Stimulated activated CD8-positive, alpha-beta memory T cell treated with anti-CD3 and anti-CD28 coated beads, Interleukin-2, amount 100 ng/mL, for 48 hours (primary cell): ENCODE measurements at places on chromosomes 2 and 18.

DNA sequence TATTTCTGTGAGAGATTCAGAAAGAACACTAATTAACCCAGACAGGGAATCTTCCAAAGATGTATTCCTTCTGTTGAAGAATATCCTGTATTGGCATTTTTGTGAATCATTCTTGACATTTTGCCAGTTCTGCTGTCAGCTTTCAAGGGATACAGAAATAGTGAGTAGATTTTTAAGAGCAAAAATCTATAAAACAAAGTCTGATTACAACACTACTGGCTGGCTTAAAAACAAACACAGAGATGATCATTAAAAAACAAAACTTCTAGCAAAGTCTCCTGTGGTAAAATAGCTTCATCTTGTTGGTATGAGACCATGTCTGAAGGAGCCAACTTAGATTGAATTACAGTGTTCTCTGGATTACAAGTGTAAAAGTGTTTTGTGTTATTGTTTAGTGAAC, 866.3 kb upstream of the KLHL29 start:
- DNase-seq = no peak

- no peak for DNase-seq
These were observed 1293.9 kb upstream of the LRRTM1 start for GRCh38 chr2:81598453-81598852.

GRCh38 chr2:18831916-18832510, 242.6 kb upstream of the NT5C1B start:
- no peak for DNase-seq

GRCh38 chr18:14930076-14930475, 182.1 kb downstream of the ANKRD30B start:
- no peak for DNase-seq

DNA sequence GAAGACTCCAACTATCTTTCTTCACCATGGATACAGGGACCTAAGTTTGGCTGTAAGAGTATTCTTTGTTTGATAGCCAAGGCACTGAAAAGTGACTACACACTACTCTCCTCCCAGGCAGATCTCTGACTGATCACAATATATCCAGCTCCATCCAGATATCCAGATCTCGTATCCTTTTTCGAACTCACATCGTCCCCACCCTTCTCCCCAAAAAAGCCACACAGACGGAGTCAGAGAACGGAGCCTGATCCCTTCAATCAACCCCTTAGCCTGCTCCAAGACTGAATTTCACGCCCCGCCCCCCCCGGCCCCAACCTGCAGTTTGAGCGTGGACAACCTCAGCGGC, 533 bp downstream of the DHX57 start:
- no peak for DNase-seq

- DNase-seq = no peak
These were observed 39.3 kb upstream of the C1GALT1C1L start for GRCh38 chr2:43715300-43716098.

- no peak for DNase-seq
These were observed 74.2 kb upstream of the KLF7 start for GRCh38 chr2:207239754-207240494.

GRCh38 chr2:229425598-229425997, 154.5 kb upstream of the PID1 start:
- no peak for DNase-seq

DNA sequence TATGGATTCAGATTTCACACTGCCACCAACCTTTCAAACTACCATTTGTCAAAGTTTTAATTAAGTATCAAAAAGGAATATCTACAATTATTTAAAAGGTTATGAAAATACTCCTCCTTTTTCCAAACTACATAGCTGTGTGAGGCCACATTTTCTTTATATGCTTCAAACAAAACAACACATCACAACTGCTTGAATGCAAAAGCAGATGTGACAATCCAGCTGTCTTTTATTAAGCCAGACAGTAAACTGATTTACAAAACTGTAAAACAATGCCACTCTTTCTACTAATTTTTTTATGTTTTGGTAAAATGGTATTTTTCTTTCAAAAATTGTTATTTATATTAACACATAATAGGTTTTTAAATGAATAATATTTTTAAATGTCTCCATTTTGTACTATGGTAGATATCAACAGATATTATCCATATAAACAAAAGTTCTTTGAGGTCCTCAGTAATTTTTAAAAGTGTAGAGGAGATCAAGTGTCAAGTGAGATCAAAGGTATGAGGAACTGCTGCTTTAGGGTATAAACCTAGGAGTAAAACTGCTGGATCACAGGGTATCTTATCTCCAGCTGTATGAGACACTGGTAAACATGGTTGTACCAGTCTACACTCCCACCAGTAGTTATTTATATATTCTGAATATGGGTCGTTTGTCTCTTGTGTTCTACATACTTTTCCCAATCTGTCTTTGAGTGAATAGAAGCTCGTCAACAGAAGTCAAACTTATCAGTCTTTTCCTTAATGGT, 68.8 kb upstream of the SERTAD2 start:
- DNase-seq = no peak

DNA sequence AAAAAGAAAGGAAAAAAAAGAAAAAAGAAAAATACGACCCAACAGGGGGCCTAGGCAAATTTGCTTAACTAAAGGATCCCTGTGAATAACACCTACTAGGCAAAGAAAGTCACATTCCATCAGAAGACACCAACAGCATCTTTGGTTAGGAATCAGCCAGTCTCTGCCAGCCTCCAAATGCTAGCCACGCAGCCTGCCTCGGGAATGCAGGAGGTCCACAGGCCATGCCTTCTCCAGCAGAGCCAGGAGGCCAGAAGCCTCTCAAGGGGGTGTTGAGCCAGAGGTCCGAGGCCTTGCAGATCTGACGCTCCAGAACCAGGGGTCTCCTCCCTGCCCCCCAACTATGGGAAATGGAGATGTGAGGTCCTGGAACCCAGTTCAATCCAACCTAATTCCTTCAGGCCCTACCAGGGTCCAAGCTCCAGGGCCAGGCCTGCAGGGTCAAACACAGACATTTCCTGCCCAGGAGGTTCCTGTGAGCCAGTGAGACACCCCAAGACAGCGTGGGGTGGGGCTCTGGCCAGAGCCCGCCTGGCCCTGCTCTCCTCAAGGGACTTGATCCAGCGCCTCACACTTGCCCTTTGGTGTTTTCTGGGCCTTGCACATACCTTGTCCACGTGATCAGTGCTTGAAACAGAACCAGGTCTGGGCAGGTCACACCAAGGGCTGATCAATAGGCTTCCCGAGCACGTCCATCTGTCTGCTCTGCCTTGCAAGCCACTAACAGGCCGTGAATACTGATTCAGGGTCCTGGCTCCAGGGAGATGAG, 289.6 kb upstream of the ID2 start:
- DNase-seq = no peak

DNA sequence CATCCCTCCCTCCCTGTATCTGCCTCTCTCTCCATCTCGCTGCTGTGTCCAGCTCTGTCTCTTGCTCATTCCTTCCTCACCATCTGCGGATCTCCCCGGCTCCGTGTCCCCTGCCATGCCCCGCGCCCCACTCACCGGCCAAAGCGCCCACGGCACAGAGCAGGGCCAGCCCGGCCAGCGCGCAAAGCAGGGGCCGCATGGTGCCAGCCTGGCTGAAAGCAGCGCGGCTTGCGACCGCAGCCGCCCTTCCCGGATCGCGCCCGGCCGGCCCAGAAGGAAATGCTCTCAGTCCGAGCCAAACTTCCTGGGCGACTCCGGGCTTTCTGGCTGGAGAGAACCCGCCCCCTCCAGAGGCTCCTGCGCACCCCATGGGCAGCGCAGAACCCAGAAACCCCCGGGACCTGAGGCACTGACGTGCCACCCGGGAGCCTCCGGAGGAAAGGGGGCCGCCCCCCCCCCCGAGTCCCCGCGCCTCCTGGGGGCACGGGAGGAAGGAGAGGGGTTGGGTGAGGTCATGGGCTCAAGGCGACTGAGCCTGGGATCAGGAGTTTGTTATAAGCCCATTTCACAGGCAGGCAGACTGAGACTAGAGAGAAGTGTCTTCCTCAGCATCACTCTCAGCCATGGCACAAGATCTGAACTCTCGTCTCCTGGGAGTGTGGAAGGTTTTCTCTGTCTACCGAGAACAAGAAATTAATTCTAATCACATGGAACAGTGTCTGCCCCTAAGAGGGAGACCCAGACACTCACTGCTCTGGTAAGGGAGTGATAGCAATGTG, 45.2 kb upstream of the RAB6C start:
- DNase-seq = no peak

DNA sequence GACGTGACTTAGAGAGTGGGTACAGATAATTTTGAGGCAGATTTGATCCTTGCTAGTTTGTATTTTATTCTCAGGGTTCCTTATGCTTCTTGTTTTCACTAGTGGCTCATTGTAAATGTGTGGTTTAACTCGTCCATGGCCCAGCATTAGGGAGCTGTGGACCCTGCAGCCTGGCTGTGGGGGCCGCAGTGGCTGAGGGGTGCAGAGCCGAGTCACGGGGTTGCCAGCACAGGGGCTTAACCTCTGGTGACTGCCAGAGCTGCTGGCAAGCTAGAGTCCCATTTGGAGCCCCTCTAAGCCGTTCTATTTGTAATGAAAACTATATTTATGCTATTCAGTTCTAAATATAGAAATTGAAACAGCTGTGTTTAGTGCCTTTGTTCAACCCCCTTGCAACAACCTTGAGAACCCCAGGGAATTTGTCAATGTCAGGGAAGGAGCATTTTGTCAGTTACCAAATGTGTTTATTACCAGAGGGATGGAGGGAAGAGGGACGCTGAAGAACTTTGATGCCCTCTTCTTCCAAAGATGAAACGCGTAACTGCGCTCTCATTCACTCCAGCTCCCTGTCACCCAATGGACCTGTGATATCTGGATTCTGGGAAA, 269.9 kb downstream of the MYT1L start:
- DNase-seq = no peak

GRCh38 chr18:62498616-62499262, 24.1 kb upstream of the ZCCHC2 start:
- no peak for DNase-seq

- no peak for DNase-seq
These were observed 601.8 kb upstream of the CDH2 start for GRCh38 chr18:28778706-28779105.
